ENCODE measurements at places on chromosomes 12 and 14. TPM values are rescaled to one million over a fixed set of nuclear protein-coding genes. Genes with fewer than 3 reads are reported as not detected.

GRCh38 chr12:93838193-93838592 lies 161.0 kb downstream of the CRADD start:
- no peaks in the 10 kb centered on the region for H3K36me3 ChIP-seq
- DNase-seq: peak; percentile 69
- H3K27ac ChIP-seq: peak overlapping the region; percentile 87
- H3K4me3 ChIP-seq: peak overlapping the region; percentile 61

- H3K27ac ChIP-seq: no peak overlapping the region
- peaks cover 2% of the 10 kb centered on the region for H3K27me3 ChIP-seq
- no peak for DNase-seq
- no peaks in the 10 kb centered on the region for H3K36me3 ChIP-seq
- H3K4me1 ChIP-seq: no peaks in the 10 kb centered on the region
- no peak overlapping the region for H3K4me3 ChIP-seq
Observed at GRCh38 chr12:69179786-69180185, 59.6 kb upstream of the CPSF6 start.

DNA sequence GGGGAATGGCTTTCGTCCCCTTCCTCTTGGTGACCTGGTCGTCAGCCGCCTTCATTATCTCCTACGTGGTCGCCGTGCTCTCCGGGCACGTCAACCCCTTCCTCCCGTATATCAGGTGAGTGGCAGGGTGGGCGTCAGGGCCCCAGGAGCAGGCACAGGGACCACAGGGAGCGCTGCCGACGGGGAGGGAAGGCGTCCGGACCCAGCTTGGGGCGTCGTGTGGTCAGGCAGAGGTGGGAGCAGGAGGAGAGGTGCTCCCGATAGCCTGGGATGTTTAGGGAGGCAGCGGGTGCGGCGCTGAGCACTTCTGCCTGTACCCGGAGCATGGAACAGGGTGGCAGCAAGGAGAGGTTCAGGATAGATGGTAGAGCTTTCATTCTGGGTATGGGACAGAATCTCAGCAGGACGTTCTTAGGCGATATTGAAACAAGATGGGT lies 444 bp downstream of the DRAM1 start:
- no peak overlapping the region for H3K27ac ChIP-seq
- peak overlapping the region; percentile 62 for H3K4me3 ChIP-seq
- no peaks in the 10 kb centered on the region for H3K4me1 ChIP-seq
- DNase-seq: peak; percentile 19

- peak overlapping the region; percentile 90 for H3K4me3 ChIP-seq
- DNase-seq: no peak
- H3K36me3 ChIP-seq: peaks cover 5% of the 10 kb centered on the region
- H3K27me3 ChIP-seq: peaks cover 13% of the 10 kb centered on the region
- H3K27ac ChIP-seq: peak overlapping the region; percentile 80
- H3K4me1 ChIP-seq: peaks cover 6% of the 10 kb centered on the region
Observed at GRCh38 chr12:116278279-116278626, 760 bp upstream of the MED13L start.

- H3K36me3 ChIP-seq: no peaks in the 10 kb centered on the region
- peaks cover 16% of the 10 kb centered on the region for H3K4me1 ChIP-seq
- DNase-seq: peak; percentile 61
- peaks cover 7% of the 10 kb centered on the region for H3K27me3 ChIP-seq
- peak overlapping the region; percentile 94 for H3K27ac ChIP-seq
Observed at GRCh38 chr12:24902511-24903328, 46.2 kb downstream of the BCAT1 start.

DNA sequence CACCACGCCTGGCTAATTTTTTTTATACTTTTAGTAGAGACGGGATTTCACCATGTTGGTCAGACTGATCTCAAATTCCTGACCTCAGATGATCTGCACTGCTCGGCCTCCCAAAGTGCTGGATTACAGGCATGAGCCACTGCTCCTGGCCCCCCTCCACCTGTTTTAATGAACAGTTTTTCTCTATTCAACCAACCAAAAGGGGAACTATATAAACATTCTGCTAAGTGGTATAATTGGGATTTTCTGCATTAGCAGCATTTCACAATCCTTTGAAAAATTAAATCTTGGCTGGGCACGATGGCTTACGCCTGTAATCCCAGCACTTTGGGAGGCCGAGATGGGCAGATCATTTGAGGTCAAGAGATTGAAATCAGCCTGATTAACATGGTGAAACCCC lies 44.8 kb downstream of the KNTC1 start:
- no peak overlapping the region for H3K27ac ChIP-seq
- H3K4me1 ChIP-seq: no peaks in the 10 kb centered on the region

GRCh38 chr14:89641495-89642175 lies 224.6 kb upstream of the FOXN3 start:
- H3K4me1 ChIP-seq: no peaks in the 10 kb centered on the region
- H3K4me3 ChIP-seq: no peak overlapping the region
- H3K27ac ChIP-seq: no peak overlapping the region

GRCh38 chr12:20476551-20476950 lies 108.2 kb downstream of the PDE3A start:
- no peaks in the 10 kb centered on the region for H3K36me3 ChIP-seq
- no peaks in the 10 kb centered on the region for H3K27me3 ChIP-seq
- no peak for DNase-seq
- H3K27ac ChIP-seq: peak overlapping the region; percentile 74

GRCh38 chr12:92905258-92905810 lies 23.8 kb downstream of the EEA1 start:
- DNase-seq: no peak
- H3K27ac ChIP-seq: no peak overlapping the region
- no peaks in the 10 kb centered on the region for H3K27me3 ChIP-seq
- H3K4me1 ChIP-seq: no peaks in the 10 kb centered on the region
- no peak overlapping the region for H3K4me3 ChIP-seq

DNA sequence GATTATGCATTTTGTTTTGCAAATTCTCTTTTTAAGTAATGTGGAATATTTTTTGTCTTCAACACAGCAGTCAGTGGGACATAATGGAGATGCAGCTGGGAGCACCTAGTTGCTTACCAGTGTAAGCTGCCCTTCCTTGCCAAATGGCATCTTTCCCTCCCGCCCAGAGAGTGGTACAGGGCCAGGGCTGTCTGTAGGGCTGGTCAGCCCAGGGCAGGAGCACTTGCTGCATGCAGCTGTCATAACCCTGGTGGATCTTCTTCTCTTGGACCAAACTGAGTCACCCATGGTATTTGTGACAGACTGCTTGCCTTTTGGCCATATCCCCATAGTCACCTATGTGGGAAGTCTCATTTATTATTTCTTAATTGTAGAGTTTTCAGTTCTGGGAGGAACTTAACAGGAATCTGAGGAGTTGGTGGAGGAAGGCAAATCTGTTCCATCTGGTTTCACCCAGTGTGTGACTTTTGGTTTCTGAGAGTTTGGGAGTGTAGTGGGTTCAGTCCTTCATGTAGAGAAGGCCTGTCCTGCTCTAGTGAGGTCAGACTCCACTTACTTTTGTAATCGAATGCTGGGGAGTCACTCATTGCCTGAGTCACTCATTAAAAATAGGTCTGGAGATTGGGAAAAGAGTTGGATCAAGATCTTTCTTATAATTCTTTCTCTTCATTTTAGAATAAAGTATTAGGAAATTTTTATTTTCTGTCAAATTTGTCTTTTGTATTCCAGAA lies 62.0 kb upstream of the ASPG start:
- H3K4me1 ChIP-seq: no peaks in the 10 kb centered on the region
- H3K4me3 ChIP-seq: no peak overlapping the region
- no peak for DNase-seq

Gene CLEC2D
- 7.2 TPM for total RNA-seq

Gene SLC2A13
- total RNA-seq: 5.2 TPM
